Urinary bladder (tissue), 4 donors: ENCODE measurements at places on chromosomes 4 and X. TPM values are rescaled to one million over a fixed set of nuclear protein-coding genes. Genes with fewer than 3 reads are reported as not detected.

The SLITRK4 gene
- polyA plus RNA-seq, result 1.0 TPM

The HTR2C gene
- polyA plus RNA-seq, result 0.01 TPM

The FAT1 gene
- polyA plus RNA-seq, result 40.8 TPM

GRCh38 chrX:12770440-12770839 is 20.8 kb upstream of the PRPS2 start:
- DNase-seq, result no peak

GRCh38 chr4:155908187-155909139 is 5.0 kb downstream of the TDO2 start:
- DNase-seq, result no peak

DNA sequence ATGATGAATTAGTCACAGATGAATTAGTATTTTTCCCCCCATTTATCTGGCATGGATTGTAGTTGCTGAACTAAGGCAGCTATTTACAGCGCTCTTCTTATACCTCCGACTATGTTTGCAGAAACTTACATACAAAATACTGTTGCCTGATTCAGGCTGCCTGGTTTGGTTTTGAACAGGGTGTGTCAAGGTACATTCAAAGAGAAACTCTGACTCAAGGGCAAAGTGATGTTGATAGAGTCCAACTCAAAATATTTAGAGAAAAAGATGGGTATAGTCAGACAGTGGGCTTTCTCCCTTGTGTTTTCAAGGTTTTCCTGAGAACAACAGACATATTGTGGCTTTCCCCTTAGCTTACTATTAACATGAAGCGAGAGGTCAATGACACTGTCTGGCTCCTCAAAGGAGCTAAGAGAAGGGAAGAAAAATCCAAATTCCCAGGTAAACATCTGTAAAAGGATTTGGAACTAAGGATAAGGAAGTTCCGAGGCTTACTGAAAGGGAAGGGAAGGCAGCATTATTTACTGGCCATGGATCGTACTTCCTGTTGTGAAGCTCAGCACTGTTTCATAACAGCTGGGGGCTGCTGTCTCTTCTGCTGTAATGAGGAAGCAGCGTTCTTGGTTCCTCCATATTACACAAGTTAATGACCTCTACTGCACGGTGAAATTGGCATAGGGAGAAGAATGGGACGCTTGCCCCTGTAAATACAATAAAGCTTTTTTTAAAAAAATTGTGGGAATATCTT is 30.9 kb downstream of the FAM9C start:
- DNase-seq, result no peak

DNA sequence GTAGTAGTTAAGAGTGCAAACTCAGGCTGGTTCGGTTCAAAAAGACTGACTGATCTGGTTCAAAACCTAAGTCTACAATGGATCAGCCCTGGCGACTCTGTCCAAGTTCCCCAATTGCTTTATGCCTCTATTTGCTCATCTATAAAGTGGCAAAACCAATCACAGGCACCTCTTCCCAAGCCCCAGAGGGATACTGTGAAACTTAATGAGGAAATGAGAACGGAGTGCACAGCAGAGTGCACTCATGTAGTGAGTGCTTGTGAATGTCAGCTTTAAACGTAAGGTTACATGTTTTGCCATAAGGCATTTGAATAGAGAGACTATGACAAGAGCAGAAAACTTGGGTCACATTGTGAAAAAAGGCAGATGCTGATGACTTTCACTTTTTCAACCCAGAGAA is 199.7 kb upstream of the KLF3 start:
- no peak for DNase-seq

GRCh38 chr4:114226968-114227760 is 247.7 kb upstream of the ARSJ start:
- no peak for DNase-seq

- no peak for DNase-seq
Measured at GRCh38 chr4:172050911-172051310, 237.7 kb downstream of the GALNTL6 start.
